ENCODE measurements at places on chromosomes 11 and 22.
A peak's percentile ranks its signal among the peaks of the same experiment; 100 is the strongest.

- DNase-seq = no peak
These were observed 142.6 kb downstream of the ATXN10 start for GRCh38 chr22:45814198-45814597.

DNA sequence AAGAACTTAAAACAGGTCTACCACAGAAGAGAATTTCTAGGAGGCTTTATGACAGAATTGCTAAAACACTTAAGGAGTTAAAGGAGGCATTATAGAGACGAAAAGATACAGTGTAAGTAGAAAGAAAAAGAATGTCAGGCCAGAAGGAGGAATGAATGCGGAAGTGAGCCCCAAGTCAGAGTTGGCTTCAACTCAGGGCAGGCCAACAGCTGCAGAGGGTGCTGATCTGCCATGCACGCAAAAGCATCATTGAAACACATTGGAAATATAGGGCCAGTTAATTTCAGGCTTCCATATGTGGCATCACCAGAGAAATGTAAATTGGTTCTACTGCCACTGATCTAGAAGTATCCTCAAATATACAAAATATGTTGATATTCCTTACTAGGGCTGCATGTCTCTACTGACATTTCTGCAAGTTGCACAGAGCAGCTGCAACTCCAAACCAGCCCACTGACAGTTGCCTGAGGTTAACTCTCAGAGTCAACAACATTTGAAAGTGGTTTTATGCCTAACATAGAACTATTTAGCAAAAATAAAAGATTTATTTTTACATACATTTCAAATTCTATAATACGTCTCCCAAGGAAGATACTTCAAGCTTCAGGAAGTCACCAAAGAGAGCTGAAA, 324.1 kb downstream of the C11orf87 start:
- DNase-seq = no peak

- DNase-seq = no peak
These were observed 8.7 kb upstream of the KCNJ5 start for GRCh38 chr11:128882451-128882850.

GRCh38 chr11:95711945-95712221, 77.7 kb downstream of the FAM76B start:
- no peak for DNase-seq

DNA sequence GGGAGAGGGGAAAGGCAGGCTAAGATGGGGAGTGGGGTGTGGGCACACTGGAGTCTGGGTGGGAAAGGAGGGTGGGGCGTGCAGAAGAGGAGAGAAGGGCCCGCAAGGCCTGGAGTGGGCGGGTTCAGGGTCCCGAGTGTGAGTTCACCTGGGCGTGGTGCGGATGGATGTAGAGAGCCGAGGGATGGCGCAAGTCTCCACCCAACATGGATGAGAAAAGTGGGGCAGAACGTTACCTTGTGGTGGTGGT, 364 bp upstream of the ABCC8 start:
- DNase-seq = no peak

GRCh38 chr11:10160350-10160749, 133.7 kb downstream of the SBF2 start:
- DNase-seq = no peak

- DNase-seq = no peak
These were observed 463.9 kb downstream of the MN1 start for GRCh38 chr22:27337676-27338075.

GRCh38 chr11:60887556-60887955, 18.8 kb downstream of the PRPF19 start:
- DNase-seq = peak; percentile 30

DNA sequence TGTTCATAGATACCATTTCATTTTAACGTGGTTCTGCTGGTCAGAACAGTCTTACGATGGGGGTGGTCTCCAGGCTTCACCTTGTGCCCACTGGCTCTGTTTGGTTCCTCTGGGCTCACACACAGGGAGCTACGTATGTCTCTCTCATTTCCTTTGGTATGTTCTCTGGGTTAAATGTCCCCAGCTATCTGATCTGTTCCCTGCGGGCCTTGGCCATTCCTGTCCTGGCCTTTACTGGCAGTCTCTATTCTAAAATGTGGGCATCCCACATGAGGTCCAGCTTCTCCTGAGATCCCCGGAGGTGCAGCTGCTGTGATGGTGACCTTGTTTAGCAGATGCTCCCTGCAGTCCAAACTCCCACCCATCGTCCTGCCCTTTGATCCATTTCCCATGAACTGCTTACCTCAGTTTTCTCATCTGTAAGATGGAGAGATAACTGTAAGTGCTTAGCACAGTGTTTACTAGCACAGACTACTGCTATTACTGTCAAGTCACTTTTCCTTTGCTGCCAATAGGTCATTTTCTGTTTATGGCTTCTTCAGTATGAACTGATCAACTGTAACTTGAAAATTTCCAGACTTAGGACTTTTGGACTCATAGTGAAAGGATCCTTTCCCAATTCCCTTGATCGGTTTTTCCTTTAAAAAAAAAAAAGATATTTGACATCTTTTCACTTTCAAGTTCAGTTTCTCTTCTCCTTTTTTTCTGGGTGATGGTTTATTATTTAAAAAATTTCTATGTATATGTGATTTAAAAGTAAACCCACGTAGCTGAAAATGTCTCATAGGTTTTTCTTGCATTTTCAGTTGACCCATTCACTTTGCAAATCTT, 92.9 kb downstream of the PTPRJ start:
- no peak for DNase-seq

GRCh38 chr11:74678591-74679512, 52.4 kb downstream of the CHRDL2 start:
- no peak for DNase-seq

- DNase-seq = no peak
These were observed 2.8 kb downstream of the GRK3 start for GRCh38 chr22:25567251-25567675.

GRCh38 chr11:67355794-67356386, 2.5 kb upstream of the POLD4 start:
- no peak for DNase-seq

DNA sequence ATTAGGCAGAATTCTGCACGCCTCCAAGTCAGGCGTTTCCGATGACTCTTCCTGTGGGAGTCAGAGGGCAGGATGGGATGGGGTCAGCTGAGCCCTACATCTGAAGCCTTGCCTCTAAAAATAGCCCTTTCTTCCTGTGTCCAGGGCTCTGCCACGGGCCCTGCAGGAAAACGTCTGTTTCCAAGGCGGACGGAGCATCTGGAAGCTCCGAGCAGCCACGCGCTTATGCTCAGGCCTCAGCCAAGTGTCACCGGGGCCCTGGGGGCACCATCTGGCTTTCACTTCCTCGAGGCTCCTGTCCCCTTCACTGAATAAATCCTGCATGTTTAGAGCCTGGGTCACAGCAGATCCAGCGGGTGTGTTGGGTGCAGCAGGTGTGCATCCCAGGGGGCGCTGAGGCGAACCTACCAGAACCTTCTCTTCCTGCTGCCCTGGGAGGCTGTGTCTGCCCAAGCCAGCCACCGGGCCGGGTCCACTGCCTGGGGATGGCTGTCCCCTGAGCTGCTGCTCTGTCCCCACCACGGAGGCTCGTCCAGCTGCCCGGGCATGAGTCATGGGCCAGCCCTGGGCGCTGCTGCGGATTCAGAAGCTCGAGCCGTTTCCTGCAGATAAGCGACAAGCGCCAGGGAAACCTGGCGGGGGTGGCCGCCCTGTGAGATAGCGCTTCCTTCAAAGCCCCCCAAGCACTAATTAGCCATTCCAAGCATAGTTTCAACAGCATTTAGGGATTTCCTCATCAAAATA, 32.0 kb upstream of the LINC01488 start:
- DNase-seq = no peak

GRCh38 chr11:12243486-12243885, 133.1 kb downstream of the MICAL2 start:
- DNase-seq = no peak

DNA sequence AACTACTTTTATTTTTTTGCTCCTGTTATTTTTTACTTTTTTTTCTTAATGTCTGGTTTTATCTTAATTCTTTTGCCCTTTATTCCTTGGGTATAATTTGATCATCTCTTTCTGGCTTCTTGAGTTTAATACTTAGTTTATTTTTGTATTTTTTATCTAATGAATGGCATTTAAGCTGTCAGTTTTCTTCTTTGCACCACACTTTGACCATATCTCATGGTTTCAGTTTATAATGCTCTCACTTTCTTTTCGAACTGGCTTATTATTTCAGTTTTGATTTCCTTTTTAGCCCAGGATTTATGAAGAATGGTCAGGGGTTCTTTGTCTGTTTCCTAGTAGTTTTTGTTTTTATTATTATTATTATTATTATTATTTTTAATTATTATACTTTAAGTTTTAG, 48.3 kb downstream of the QSER1 start:
- DNase-seq = no peak

GRCh38 chr22:35231585-35232084, 25.7 kb upstream of the HMGXB4 start:
- peak; percentile 57 for DNase-seq

DNA sequence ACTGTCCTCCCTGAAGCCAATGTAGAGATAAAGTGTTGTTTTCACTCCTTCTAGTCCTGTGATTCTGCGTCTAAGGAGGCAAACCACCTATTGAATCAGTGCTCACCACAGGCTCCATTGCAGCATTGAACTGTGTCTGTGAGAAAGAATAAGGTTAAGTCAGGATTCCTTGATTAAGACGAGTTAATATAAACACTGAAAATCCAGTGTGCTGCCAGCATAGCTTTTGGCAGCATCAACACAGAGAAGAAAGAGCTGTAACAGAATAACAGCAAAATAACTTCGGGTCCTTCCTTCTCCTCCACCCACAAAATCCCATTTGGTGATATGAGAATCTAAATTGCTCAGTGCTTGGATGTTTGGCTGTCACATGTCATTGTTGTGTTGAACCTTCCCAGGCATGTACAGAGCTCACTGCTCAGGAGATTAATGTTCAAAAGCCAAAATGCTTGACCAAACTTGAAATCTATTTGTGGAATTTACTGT, 185.2 kb upstream of the DDI1 start:
- no peak for DNase-seq

DNA sequence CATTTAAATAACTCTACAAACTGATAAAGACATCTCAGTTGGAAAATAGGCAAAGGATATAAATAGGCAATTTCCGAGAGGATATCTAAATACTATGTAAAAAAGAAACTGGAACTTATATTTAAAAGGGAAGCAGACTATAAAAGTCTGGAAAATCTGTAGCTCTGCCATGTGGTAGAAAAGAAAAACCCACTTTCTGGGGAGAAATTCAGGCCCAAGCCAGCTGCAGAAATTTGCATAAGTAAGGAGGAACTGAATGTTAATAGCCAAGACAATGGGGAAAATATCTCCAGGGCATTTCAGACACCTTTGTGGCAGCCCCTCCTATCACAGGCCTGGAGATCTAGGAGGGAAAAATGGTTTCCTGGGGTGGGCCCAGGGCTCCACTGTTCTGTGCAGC, 97.8 kb upstream of the ZBED5 start:
- DNase-seq = no peak

DNA sequence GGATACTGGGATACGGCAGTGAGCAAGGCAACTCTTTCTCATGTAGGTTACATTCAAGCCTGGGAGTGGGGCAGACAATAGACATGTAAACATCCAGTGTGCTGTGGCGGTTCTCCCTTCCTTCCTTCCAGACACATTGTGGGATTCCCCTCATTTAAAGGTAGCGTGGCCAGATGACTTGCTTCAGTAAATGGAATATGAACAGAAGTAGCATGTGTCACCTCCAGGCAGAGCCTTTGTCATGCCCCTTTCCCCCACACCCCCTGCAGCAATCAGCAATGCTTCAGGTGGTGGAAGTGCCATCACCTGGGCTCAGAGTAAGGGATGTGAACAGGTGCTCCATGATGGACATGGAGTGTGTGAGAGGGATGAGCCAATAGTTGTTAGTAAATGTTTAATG, 34.8 kb upstream of the TTC12 start:
- no peak for DNase-seq

DNA sequence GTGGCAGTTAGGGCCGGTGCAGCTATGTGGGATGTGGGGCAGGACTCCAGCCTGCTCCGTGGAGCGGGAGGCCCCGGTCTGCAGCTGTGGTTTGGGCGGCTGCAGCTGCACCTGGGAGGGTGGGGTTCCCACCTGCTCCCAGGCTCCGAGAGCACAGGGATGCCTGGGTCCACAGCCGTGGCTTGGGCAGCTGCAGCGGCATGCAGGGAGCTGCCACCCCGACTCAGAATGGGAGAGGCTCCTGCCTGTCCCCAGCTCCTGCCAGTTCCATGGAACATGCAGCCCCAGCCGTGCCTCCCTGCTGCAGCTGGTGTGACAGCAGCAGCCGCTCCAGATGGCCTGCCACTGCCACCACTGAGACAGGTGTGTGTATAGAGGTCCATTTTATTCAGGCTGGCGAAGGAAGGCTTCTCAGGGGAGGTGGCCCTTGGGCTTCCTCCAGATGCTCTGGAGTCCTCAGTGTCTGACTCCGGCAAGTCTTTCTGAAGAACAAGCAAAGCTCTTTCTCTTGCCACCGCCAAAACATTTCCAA, 21.8 kb upstream of the UPK3A start:
- no peak for DNase-seq

DNA sequence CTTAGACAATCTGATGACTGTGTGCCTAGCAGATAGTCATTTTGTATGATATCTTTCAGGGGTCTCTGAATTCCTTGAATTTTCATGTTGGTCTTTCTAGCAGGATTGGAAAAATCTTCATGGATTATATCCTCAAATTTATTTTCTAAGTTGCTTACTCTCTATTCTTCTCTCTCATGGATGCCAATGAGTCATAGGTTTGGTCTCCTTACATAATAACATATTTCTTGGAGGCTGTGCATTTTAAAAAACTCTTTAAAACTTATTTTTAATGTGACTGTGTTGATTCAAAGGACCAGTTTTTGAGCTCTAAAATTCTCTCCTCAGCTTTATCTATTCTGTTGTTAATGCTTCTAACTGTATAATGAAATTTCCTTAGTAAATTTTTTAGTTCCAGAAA, 198.7 kb downstream of the AASDHPPT start:
- DNase-seq = no peak

- DNase-seq = no peak
These were observed 11.5 kb upstream of the ZC3H12C start for GRCh38 chr11:110081462-110082376.

GRCh38 chr11:123214396-123214795, 19.3 kb upstream of the CLMP start:
- no peak for DNase-seq

DNA sequence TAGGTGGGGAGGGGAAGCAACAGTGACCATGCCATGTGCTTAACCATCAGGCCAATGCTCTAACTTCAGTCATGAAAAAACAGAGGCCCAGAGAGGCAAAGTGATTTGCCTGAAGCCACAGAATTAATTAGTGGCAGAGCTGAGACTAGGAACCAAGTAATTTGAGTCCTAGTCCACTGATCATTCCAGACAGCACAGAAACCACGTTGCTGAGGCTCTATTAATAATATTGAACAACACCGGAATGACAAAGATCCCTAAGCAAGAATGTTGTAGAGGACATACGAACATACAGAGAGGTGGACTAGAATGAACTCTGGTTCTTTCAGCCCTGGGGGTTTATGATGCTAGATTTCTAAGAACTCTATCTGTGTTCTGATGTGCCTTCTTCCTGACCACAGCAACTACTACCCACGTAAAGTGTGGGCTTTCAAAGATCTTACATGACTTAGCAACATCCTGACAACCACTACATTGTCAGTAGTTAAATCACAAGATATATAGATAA, 92.3 kb downstream of the GAB2 start:
- DNase-seq = no peak
